ENCODE measurements at places on chromosomes 13 and 19. TPM values are rescaled to one million over a fixed set of nuclear protein-coding genes. Genes with fewer than 3 reads are reported as not detected.

Gene TMC4
- total RNA-seq: 2.9 TPM

Gene PRR22
- 1.0 TPM for total RNA-seq

Gene FGF9
- total RNA-seq: 2.1 TPM

Gene MBD3L2
- not detected for total RNA-seq

Gene C19orf85
- total RNA-seq: not detected

Gene TEX101
- total RNA-seq: not detected

DNA sequence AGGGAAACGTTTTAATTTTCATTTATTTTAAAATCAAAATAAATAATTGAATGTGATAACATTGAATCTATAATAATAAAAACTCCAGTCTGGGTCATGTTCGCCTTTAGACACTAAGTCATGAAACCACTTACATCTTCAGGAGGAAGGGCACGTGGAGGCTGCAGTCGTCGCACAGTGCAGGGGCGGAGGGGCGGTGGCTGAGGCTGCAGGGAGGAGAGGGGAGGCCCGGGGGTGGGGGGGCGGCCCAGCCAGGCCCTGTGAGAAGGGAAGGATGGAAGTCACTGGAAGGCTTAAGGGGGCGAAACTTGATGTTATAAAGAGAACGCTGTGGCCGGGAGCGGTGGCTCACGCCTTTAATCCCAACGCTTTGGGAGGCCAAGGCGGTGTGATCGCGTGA, 14.9 kb upstream of the LATS2 start:
- DNase-seq: no peak

DNA sequence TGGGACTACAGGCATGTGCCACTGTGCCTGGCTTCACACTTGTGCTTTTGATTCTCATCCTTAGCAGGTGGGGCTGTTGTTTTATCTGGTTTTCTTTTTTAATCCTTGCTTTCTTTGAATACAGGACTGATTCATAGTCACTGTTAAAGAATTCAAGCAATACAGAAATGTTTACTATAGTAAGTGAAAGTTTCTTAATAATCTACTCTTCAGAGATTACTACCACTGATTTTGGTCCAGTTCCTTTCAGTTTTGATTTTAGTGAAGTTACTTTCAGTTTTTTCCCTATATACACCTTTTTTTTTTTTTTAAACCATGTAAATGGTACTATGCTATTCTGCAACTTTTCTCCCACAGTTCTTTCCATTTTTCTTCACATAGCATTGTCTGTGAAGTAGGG, 53.6 kb downstream of the GATAD2A start:
- no peak for DNase-seq

DNA sequence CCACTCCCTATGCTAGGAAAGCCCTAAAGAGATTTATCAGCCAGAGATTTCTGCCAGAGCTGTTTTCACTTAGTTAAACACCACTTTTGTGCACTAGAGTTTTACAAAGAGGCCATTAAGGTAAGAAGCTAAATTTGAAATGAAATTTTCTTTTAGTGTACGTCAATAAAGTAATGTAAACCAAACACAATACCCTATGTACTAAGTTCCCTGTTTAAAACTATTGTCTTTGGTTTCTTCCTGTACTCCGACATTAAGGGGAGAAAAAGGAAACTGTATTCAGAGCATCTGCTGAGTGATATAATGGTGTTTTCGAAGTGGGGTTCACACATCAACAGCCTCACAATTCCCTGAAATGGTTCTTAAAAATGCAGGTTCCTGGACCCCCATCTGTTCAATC, 40.7 kb upstream of the STARD13 start:
- no peak for DNase-seq

DNA sequence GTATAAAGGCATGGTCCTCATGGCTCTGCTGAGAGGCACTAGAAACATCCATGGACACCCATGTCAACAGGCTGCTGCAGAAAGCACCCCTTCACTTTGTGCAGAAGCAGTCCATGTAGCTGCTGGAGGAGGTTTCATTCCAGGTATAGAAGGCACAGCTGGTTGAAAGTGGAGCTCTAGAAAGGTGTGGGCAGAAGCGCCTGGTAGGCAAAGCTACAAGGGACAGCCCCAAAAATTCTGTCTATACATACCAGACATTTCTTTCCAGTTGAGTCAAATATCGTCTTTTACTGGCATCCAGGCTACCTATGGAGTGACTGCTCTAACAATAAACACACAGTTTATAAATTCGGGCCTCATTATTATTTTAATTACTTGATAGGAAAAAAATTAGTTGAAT, 129.3 kb downstream of the ENOX1 start:
- no peak for DNase-seq

GRCh38 chr19:33812388-33813330, 16.0 kb downstream of the KCTD15 start:
- no peak for DNase-seq

DNA sequence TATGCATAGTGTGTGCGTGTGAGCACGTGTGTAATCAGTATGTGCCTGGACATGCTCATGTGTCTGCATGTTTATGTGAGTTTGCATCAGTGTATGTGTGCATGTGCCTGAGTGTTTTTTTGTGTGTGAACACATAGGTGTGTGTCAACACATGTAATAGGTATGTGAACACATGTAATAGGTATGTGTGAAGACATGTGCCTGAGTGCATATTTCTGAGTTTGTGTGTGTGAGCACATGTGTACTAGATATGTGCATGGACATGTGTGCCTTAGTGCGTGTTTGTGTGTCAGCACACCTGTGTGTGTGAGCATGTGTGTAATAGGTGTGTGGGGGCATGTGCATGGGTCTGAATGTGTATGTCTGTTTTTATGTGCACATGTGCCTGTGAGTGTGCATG, 7.4 kb downstream of the SPPL2B start:
- no peak for DNase-seq

DNA sequence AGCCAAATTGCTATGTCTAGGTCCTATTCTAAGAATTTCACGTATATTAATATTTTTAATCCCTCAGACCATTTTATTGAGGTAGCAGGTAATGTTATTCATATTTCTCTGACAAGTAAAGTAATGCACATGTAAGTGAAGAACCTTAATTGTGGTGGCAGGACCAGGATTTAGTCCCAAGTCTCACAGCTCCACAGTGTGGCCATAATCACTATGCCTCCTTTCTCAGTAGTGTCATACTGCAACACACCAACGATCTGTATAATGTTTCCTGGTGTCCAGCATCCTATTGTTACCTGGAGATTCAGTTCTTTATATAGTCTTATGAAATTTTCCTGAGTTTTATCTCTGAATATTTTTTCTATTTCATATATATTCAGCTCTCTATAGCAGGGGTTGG, 340.3 kb downstream of the OLFM4 start:
- no peak for DNase-seq

GRCh38 chr19:34459614-34460013, 21.9 kb upstream of the WTIP start:
- no peak for DNase-seq

GRCh38 chr19:21128901-21129698, 12.7 kb upstream of the ZNF431 start:
- DNase-seq: no peak

- DNase-seq: no peak
Observed at GRCh38 chr13:33194820-33195692, 90.5 kb downstream of the STARD13 start.

DNA sequence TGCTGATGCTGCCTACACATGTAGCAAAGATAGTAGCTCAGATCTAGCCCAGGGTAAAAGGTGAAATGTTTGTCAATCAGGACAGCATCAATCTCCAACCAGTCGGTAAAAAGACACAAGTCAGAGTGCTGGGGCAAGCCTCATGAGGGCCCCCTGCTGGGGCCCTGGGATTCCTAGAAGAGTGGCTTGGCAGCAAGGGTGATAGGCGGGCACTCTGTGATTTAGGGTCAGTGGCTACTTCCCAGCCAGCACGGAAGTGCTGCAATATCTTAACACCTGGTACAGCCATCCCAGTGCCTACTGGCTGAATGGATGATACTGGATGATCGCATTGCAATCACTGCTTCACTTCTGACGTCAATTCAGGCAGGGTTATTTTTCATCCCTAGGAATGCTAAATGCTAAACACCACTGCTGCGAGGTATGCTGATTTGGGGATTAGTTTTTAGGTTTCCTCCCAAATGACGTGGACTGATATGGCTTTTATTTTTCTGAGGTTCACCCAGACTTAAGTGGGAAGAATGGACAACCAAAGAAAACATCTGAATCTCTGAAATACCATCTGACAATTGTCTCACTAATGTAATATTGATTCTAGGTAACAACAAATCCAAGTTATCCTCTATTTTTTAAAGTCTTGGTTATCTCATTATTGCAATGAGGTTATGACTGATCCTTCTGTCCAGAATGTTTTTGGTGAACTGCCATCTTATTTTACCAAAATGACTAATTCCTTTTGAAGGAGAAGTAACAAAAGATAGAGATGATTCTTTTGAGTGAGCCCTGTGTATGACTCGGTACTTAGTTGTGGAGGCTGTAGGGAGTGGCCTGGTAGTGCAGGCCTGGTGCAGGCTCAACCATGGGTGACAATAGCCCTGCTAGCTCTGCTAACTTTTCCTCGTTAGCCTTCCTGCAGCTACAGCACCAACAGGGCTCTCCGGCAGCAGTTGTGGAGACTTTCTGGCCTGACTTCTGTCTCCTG, 432.5 kb downstream of the FGF9 start:
- no peak for DNase-seq

DNA sequence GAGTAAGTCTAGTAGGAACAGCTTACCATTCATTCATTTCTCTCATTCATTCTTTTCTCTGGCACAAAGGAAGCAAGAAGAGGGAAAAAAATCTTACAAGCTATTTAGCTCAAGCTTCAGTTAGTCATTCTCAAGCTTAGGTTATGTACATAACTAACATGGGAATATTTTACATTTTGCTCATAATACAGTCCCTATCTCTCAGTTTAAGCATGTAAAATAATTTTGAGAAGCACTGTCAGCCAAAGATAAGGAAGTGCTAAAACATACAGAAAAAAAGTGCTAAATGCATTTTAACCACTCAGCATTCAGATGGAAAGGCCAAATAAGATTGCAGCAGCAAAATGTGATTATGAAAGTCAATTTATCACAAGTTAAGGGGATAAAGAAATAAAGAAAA, 7.9 kb downstream of the RBM26 start:
- no peak for DNase-seq

- DNase-seq: no peak
Observed at GRCh38 chr13:41457589-41458186, 338 bp downstream of the RGCC start.

All from sciatic nerve (tissue), 2 donors.